GDM1 (cell line): ENCODE measurements at places on chromosomes 12 and 14.

DNA sequence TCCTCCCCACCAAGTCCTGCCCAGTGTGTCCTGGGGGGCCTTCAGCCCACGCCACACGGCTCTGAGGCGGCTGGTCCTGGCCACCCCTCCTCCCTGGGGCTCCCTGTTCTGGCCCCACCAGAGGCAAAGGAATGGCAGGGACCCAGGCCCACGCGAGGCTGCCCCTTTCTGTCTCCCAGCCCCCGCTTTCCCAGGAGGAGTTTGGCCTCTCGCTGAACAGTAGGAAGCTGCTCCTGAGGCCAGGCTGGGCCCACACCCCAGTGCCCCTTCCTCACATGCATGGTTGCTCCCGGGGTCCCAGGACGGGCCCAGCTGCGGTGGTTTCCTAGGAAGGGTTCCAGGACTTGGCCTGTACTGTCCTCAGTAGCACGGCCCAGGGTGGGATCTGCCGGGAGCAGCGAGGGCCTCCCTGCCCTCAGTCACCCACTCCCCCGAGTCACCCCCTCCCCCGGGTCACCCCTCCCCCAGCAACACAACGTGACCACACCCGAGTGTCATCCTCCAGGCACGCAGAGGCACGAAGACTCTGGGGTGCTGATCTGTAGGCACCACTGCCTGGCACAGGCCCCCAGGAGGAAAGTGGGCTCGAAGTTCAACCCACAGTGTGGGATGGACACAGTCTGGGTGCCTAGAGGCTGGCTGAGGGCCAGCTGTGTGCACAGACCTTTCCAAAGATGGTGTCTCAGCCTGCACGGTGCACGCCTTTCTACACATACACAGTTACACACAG is 33.0 kb downstream of the LRCOL1 start:
- no peak for DNase-seq

DNA sequence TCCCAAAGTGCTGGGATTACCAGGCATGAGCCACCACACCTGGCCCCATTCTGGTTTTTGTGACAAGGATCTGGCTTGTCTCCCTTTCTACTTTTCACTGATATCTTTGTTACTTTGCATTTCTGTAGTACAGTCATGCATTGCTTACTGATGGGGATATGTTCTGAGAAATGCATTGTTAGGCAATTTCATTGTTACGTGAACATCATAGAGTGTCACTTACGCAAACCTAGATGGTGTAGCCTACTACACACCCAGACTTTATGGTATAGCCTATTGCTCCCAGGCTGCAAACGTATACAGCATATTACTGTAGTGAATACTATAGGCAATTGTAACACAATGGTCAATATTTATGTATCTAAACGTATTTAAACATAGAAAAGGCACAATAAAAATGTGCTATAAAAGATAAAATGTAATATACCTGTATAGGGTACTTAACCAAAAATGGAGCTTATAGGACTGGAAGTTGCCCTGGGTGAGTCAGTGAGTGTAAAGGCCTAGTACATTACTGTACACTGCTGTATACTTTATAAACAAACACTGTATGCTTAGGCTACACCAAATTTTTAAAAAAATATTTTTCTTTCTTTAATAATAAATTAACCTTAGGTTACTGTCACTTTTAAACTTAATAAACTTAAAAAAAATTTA is 16.0 kb downstream of the MRPL42 start:
- no peak for DNase-seq

- no peak for DNase-seq
Measured at GRCh38 chr12:68102731-68103130, 56.8 kb downstream of the IFNG start.

GRCh38 chr12:5165296-5165970 is 121.8 kb downstream of the KCNA5 start:
- no peak for DNase-seq
